ENCODE measurements at places on chromosomes 16 and 17.

DNA sequence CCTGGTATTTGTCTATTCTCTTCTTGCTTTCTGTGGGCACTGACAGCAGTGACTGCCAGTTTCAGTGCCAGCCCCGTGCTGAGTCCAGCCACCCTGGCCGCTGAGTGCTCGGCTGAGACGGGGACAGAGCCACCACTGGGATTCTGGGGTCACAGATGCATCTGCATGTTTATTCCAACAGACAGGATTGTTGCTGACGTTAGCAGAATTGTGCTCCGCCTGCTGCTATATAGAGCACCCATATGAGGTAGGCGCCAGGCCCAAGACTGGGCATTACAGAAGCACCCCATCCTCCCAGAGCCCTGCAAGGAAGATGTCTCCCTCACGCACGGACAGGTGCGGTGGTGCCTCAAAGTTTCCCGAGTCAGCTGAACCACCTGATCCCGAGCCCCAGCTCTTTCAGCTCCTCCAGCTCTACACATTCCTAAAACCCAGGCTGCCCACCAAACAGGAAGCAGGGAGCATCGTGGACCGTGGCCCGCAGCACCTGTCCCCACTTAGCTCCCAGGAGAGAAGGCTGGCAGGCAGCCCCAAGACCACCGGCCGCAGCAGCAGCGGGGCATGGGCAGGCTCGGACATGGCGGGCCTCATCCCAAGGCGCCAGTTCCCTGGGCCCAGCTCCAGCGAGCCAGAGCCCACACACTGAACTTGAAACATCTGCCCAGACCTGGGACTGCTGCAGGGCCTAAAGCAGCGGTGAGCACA lies 44.9 kb upstream of the RASD1 start:
- DNase-seq = no peak

GRCh38 chr16:78562650-78563049 lies 463.2 kb downstream of the WWOX start:
- DNase-seq = no peak

- no peak for DNase-seq
Measured at GRCh38 chr17:50686494-50687199, 21.1 kb downstream of the ANKRD40 start.

DNA sequence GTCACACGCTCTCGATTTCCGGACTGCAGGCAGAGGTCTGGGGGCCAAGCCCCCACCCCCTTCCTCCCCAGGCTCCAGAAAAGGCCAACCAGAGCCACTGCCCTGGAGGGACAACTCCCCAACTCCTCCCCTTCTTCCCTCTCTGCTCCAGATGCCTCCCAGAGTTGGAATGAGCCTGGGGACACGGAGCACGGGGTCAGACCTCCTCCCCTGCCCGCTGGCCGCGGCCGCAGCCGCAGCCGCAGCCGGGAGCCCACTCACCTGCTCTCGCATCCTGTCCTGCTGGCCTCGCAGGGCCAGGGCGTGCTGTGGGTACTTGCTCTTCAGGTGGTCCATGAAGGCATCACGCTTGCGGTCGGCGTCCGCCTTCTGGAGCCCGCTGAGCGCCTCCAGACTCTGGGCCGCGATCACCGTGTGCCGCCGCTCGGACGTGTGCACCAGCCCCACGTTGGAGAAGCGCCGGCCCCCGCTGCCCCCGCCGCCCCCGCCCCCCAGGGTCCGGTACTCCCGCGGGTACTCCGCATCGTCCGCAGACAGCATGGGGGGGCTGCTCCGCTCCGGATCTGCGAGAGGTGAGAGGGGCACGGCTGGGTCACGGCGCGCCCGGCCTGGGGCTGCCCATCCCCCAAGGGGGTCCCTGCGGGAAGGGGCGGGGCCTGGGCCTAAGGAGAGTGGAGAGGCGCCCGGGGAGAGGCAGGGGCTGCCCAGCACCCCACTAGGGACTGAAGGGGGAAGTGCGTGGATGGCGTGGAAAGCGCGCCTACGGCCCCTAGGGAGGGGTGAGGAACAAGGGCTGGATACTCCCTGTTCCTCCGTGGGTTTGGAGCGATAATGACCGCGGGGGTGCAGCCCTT lies 27.3 kb downstream of the SRCIN1 start:
- no peak for DNase-seq
